Activated CD4-positive, alpha-beta T cell treated with anti-CD3 and anti-CD28 coated beads for 36 hours (primary cell): ENCODE measurements at places on chromosomes 16 and 17. TPM values are rescaled to one million over a fixed set of nuclear protein-coding genes. Genes with fewer than 3 reads are reported as not detected.

ACE gene
- total RNA-seq = 0.46 TPM

RAMP2 gene
- not detected for total RNA-seq

EVPLL gene
- 0.37 TPM for total RNA-seq

MARVELD3 gene
- not detected for total RNA-seq

KRT15 gene
- not detected for total RNA-seq

NTN3 gene
- total RNA-seq = not detected

WNK4 gene
- total RNA-seq = 0.42 TPM

ABCC6 gene
- 0.07 TPM for total RNA-seq

NACA2 gene
- not detected for total RNA-seq

- H3K27me3 ChIP-seq = peaks cover 20% of the 10 kb centered on the region
- no peak for DNase-seq
- H3K4me1 ChIP-seq = no peaks in the 10 kb centered on the region
- no peak overlapping the region for H3K4me3 ChIP-seq
- H3K36me3 ChIP-seq = no peaks in the 10 kb centered on the region
- H3K27ac ChIP-seq = no peak overlapping the region
Observed at GRCh38 chr16:83102336-83102735, 475.6 kb downstream of the CDH13 start.

DNA sequence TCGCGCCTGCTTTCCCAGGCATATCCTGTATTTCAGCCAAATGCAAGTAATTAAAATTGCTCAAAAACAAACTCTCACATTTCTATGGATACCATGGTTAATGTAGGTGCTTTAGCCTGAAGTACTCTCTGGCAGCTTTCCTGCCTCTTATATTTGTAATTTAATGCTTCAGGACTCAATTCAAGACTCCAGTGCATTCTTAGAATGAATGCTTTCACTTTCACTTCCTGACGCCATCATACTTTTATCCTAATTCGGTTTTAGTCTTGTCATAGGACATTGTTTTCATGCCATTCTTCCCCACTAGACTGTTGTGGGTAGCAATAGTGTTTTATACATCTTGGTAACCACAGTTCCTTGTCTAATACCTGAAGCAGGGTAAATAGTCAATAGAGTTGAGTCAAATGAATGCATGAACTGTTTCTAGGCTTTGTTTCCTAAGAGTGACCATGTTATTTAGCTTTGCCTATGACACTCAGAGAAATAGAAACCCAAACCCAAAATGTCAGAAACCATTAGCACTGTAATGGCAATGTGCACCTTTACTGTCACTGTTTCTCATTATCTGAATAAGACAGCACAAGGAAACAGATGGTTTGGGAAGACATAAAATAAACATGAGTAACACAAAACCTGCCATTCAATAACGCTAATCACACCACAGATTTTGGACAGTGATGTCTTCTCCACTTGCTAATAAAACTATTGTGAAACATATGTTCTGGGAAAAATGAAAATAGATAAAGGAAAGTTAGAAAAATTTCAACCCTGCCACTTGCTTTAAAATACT lies 705.5 kb downstream of the CDH11 start:
- no peak overlapping the region for H3K27ac ChIP-seq
- H3K36me3 ChIP-seq = no peaks in the 10 kb centered on the region
- no peaks in the 10 kb centered on the region for H3K4me1 ChIP-seq
- no peaks in the 10 kb centered on the region for H3K27me3 ChIP-seq
- DNase-seq = no peak

DNA sequence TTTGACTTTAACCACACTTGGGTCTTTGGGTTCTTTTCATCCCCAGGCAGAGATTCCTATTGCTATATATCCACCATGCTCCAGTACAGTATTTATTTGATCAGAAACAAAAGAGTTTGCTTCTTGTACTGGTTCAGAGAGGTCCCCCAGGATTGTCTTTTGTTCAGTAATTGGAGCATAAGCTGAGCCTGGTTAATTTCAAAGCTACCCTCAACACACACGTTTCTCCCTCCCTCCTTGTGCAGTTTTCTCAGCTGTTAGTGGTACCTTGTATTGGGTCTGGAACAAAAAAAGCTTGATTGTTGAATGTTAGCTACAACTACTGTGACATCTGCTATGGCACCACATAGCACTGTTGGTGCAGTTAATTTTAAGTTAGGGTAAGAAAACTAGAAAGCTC lies 50.0 kb downstream of the NUP93 start:
- peaks cover 2% of the 10 kb centered on the region for H3K36me3 ChIP-seq
- DNase-seq = no peak
- H3K27ac ChIP-seq = no peak overlapping the region
- no peaks in the 10 kb centered on the region for H3K27me3 ChIP-seq
- no peak overlapping the region for H3K4me3 ChIP-seq

- peak; percentile 57 for DNase-seq
- peak overlapping the region; percentile 81 for H3K27ac ChIP-seq
- H3K36me3 ChIP-seq = no peaks in the 10 kb centered on the region
- H3K4me1 ChIP-seq = peaks cover 43% of the 10 kb centered on the region
Observed at GRCh38 chr17:77326076-77326591, 185.4 kb downstream of the SEC14L1 start.

GRCh38 chr16:11075163-11075562 lies 130.8 kb downstream of the CLEC16A start:
- no peaks in the 10 kb centered on the region for H3K27me3 ChIP-seq
- no peak overlapping the region for H3K4me3 ChIP-seq
- DNase-seq = no peak
- H3K27ac ChIP-seq = peak overlapping the region; percentile 62

- no peak for DNase-seq
- H3K36me3 ChIP-seq = no peaks in the 10 kb centered on the region
- no peaks in the 10 kb centered on the region for H3K4me1 ChIP-seq
Observed at GRCh38 chr16:53041320-53042051, 11.2 kb downstream of the CHD9NB start.

DNA sequence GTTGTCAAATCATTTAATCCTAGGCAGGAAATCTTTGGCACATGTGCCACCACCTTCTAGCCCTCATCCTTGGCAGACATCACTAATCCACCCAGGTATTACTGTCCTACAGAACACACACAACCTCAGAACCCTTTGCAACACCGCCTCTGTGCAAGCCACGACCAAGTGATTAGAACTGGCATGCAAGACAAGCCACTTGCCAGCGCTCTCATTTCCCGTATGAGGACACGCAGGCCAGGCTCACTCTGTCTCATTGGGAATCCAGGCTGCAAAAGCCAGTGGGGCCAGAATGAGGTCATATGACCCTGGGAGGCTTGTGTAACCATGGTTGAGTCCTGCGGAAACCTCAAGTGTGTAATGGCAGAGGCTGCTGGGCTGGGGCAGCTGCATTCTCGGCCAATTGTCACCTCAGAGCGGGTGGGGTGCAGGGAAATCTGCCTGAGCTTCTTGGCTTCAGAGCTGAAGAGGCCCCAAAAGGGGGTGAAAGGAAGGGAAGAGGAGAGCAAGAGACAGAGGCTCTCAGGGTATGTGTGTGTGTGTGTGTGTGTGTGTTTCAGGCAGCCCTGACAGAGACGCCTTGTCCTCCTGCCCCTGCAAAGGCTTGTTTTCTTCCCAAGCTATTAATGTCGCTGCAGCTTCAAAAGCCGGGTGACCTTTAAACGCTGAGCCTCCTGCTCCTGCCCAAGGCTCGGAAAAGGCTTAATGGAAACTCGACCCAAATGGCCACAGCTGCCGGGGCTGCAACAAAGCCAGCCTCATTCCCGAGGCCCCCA lies 43.2 kb upstream of the MRPS23 start:
- H3K36me3 ChIP-seq = no peaks in the 10 kb centered on the region
- H3K27me3 ChIP-seq = no peaks in the 10 kb centered on the region
- no peak overlapping the region for H3K4me3 ChIP-seq
- DNase-seq = no peak
- H3K4me1 ChIP-seq = peaks cover 3% of the 10 kb centered on the region

- no peak overlapping the region for H3K4me3 ChIP-seq
- H3K27ac ChIP-seq = no peak overlapping the region
- H3K27me3 ChIP-seq = no peaks in the 10 kb centered on the region
- H3K4me1 ChIP-seq = no peaks in the 10 kb centered on the region
Observed at GRCh38 chr16:5634666-5635180, 537.1 kb upstream of the EEF2KMT start.

- DNase-seq = no peak
- peaks cover 34% of the 10 kb centered on the region for H3K4me1 ChIP-seq
- peak overlapping the region; percentile 92 for H3K27ac ChIP-seq
- H3K27me3 ChIP-seq = no peaks in the 10 kb centered on the region
Observed at GRCh38 chr16:8798174-8798527, 512 bp downstream of the PMM2 start.

DNA sequence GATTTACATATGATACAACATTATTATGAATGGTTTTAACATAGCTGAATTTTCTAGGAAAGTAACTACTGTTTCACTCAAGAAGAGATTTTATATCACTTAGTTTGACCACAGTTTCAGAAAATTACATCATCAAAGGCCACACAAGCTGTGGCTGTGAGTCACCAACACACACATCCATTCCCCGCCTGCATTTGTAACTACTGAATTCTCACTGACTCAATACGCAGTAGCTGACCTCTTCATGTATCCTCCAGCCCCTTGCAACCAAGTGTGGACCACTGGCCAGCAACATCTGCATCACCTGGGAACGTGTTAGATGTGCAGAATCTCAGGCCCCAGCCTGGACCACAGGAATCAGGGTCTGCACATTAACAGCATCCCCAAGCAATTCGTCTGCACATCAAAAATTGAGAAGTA lies 197.6 kb downstream of the XYLT1 start:
- no peak overlapping the region for H3K27ac ChIP-seq
- H3K4me3 ChIP-seq = no peak overlapping the region
- H3K4me1 ChIP-seq = peaks cover 40% of the 10 kb centered on the region
- H3K36me3 ChIP-seq = no peaks in the 10 kb centered on the region
- H3K27me3 ChIP-seq = no peaks in the 10 kb centered on the region

GRCh38 chr16:62814891-62815290 lies 778.7 kb upstream of the CDH8 start:
- no peak for DNase-seq
- H3K4me1 ChIP-seq = no peaks in the 10 kb centered on the region
- no peak overlapping the region for H3K4me3 ChIP-seq
- no peak overlapping the region for H3K27ac ChIP-seq

DNA sequence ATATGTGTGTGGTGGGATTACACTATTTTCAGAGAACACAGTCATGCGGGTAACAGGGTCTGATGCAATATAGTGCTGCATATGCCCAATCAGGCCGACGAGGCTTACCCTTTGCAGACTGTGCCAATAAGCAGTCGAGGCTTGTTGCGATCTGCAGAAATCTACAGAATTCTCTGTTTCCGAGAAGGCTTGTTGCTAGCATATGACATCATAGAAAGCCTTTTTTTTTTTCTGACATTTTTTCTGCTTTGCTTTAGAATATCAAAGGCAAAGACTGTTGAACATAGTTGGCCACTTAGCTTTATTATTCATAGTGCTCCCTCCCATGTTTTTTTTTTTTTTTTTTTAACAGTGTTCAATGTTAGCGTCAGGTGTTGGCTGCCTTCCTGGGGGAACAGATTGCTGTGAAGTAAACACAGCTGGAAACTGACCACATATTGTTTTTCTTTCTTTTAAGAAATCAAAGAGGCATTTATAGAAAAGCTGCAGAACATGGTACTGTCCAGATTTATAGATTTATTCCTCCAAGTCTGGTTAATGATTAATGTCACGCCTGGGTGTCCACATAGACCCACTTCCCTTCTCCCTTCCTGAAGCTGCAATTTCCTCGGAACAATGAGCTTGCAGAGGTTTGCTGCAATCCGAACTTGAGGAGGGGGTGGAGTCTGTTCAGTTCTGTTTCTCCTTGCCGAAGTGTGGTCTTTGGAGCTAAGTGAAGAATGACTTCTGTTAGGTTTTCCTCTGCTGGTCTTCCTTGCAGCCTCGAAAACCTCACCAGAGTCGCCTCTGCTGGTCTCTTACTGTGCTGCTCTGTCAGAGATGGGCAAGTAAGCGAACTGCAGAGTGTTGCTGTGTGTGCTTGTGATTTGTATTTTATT lies 87.3 kb downstream of the MAP2K6 start:
- no peaks in the 10 kb centered on the region for H3K27me3 ChIP-seq
- peak overlapping the region; percentile 16 for H3K4me3 ChIP-seq
- peak; percentile 25 for DNase-seq
- H3K36me3 ChIP-seq = peaks cover 3% of the 10 kb centered on the region

GRCh38 chr17:17739388-17740066 lies 58.3 kb downstream of the RAI1 start:
- no peak for DNase-seq
- H3K36me3 ChIP-seq = no peaks in the 10 kb centered on the region
- no peak overlapping the region for H3K27ac ChIP-seq
- peaks cover 28% of the 10 kb centered on the region for H3K4me1 ChIP-seq
- H3K27me3 ChIP-seq = no peaks in the 10 kb centered on the region

- no peak overlapping the region for H3K27ac ChIP-seq
- peaks cover 6% of the 10 kb centered on the region for H3K4me1 ChIP-seq
- no peak overlapping the region for H3K4me3 ChIP-seq
Observed at GRCh38 chr16:4962716-4963115, 4.6 kb downstream of the SEC14L5 start.

DNA sequence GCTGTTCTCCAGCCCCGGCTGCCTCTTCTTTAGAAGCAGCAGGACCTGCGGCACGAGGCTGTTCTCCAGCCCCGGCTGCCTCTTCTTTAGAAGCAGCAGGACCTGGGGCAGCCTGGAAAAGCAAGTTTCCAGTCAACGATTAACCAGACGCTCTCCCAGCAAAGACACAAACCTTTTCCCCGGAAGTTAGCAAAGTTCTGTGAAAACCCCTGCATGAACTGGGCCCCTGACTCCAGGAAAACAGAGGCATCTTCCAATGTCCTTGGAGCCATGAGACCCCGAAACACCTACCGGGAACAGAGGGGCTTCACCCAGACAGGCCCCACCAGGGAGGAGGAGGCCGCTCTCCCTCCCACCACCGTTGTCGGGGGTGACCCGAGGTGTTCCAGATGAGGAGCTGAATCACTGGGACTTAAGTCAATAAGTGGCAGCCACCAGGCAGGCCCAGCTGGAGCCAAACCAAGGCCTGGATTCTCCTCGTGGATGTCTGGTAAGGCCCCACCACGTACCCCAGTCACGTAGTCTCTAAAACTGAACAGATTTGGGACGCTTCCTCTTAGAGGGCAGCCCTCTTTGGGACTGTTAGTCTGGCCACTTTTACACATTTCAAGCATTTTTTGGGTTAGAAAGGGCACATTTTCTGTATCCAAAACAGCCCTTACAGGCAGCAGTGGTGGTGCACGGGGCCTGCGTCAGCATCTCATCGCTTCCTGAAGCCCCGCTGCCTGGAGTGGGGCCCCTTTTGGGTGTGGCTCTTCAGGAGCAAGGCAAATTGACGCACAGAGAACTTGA lies at the start of gene RPH3AL:
TSS of gene RPH3AL (minus strand) at position 387 of the 792 bp plus-strand sequence. CDS start 25,264 bp downstream, outside the sequence.
- no peaks in the 10 kb centered on the region for H3K27me3 ChIP-seq
- H3K27ac ChIP-seq = no peak within 1 kb of the TSS
- no peaks in the 10 kb centered on the region for H3K4me1 ChIP-seq
- H3K4me3 ChIP-seq = no peak within 1 kb of the TSS
- H3K36me3 ChIP-seq = peaks cover 2% of the 10 kb centered on the region
- no peak for DNase-seq

DNA sequence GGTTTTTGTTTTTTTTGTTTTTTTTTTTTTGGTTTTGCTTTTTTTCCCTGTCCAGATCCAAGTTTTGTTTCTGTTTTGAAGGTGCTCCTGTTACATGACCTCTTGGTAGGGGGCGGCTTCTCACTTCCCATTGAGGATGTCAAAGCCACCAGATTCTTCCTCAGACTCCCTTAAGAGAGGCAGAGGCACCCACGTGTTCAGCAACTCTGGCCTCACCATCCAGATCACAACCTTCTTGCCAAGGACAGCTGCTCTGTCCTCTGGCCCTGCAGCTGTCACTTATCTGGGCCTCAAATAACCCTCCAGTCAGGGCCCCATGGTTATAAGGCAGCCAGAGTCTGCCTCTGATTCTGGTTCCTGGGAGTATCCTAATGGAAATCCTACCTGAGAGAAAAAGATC lies 208.5 kb downstream of the STX8 start:
- DNase-seq = no peak
- no peaks in the 10 kb centered on the region for H3K36me3 ChIP-seq
- H3K27ac ChIP-seq = no peak overlapping the region
- peaks cover 26% of the 10 kb centered on the region for H3K4me1 ChIP-seq
- no peaks in the 10 kb centered on the region for H3K27me3 ChIP-seq
